Activated T-cell treated with anti-CD3 and anti-CD28 coated beads, Interleukin-2, amount 50 U/mL, for 24 hours (primary cell): ENCODE measurements at places on chromosomes 1 and 21.

DNA sequence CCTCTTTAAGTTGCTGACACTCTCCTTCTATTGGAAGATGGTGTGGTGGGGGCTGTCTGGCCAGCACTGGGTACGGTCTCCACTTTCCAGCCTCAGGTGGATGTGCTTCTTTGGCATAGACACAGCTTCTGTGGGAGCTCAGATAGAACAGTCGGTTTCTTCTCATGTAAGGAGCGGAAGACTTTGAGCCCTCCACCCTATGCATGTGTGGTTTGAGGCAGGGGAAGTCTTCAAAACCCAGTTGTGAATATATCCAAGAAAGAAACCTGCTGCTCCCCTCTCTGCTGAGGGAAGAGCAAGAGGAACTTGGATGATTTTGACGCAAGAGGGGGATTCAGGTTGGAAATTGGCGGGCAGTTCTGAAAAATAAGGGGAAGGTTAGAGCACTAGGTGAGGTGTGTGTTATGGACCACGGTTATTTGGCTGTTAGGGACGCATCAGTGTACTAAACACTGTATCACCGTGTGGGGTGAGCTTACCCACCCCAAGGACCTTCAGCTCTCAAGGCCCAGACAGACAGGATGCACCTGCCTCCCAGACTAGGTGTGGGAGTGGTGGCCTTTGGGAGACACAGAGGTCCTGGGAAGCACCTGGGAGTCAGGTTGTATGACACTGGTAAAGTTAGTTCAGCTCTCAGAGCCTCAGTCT is 36.2 kb downstream of the IL6R start:
- no peaks in the 10 kb centered on the region for H3K27me3 ChIP-seq
- H3K4me3 ChIP-seq, result no peak overlapping the region
- H3K4me1 ChIP-seq, result peaks cover 76% of the 10 kb centered on the region
- peak overlapping the region; percentile 98 for H3K27ac ChIP-seq
- no peak for DNase-seq

- H3K27ac ChIP-seq, result no peak overlapping the region
- no peaks in the 10 kb centered on the region for H3K4me1 ChIP-seq
- DNase-seq, result peak; percentile 35
- no peaks in the 10 kb centered on the region for H3K36me3 ChIP-seq
Observed at GRCh38 chr1:175373786-175374623, 181.4 kb upstream of the KIAA0040 start.

- H3K4me1 ChIP-seq, result peaks cover 42% of the 10 kb centered on the region
- DNase-seq, result no peak
- peaks cover 14% of the 10 kb centered on the region for H3K27me3 ChIP-seq
- H3K4me3 ChIP-seq, result no peak overlapping the region
- peaks cover 26% of the 10 kb centered on the region for H3K36me3 ChIP-seq
Observed at GRCh38 chr1:209825591-209826434, 2.0 kb upstream of the UTP25 start.

GRCh38 chr21:46069719-46070279 is 28.1 kb upstream of the COL6A2 start:
- H3K36me3 ChIP-seq, result no peaks in the 10 kb centered on the region
- no peak for DNase-seq
- H3K4me1 ChIP-seq, result peaks cover 11% of the 10 kb centered on the region
- H3K27me3 ChIP-seq, result peaks cover 22% of the 10 kb centered on the region

DNA sequence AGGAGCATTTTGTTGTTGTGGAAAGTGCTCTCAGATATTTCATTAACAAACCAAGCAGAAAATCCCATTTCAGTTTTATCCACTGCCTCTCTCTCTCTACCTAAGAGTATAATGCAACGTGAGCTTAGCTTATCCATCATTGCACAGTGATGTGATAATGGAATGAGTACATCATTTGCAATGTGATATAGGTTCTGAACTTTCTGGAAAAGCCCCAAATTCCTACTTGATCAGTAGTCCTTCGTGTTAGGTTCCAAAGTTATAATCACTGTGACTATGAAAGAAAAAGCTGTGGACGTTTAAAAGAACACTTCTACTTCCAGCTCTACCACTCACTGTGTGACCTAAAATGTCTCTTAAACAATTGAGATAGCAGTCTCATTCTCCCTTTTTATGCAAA is 76.4 kb upstream of the PRMT6 start:
- DNase-seq, result no peak
- H3K36me3 ChIP-seq, result no peaks in the 10 kb centered on the region
- H3K4me1 ChIP-seq, result no peaks in the 10 kb centered on the region
- no peak overlapping the region for H3K27ac ChIP-seq
- no peak overlapping the region for H3K4me3 ChIP-seq

DNA sequence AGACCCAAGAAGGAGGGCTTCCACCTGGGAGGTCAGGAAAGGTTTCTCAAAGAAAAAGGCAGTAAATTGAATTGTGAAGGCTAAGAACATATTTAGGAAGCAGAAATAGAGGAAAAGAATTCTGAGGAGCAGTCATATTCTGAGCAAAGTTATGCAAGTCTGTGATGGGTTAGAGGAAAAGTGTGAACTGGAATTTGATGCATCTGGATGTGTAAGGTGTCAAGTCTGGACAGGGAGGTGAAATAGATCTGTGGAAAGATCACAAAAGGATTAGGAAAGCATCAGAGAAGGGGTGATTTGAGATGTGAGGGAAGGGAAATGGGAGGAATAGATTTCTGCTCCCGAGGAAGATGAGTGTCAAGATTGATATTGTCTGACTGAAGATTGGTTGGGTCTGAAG is 18.1 kb upstream of the PRDM2 start:
- DNase-seq, result no peak
- H3K4me3 ChIP-seq, result no peak overlapping the region
- H3K36me3 ChIP-seq, result no peaks in the 10 kb centered on the region
- H3K4me1 ChIP-seq, result no peaks in the 10 kb centered on the region

DNA sequence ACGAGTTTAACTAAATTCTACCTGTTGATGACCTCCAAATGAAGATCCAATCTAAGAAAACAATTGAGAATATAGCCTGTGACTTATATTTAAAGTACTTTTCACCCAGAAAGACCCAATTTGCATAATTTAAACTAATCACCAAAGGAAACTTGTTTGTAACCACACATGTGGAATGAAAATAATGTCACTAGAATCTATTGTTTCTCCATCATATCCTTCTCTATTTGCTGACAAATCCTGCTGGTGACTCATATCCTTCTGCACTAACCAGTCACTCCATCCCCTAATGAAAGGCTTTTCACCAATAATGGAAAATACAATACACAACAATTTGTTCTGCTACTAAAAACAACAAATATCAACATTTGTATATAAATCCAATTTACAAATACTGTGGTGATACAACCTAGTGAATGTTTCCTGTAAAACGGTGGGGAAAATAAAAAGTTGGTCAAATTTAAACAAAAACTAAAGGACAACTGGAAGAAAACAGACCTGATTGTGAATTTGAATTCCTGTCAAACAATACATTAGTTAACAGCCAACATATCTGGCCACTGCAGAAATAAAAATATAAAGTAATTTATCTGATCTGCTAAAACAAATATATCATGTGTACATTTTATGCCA is 6.5 kb downstream of the PTP4A2 start:
- peaks cover 89% of the 10 kb centered on the region for H3K4me1 ChIP-seq
- peak overlapping the region; percentile 97 for H3K4me3 ChIP-seq
- DNase-seq, result no peak
- H3K27me3 ChIP-seq, result no peaks in the 10 kb centered on the region

GRCh38 chr1:165403835-165404482 is 41.0 kb downstream of the RXRG start:
- H3K4me3 ChIP-seq, result no peak overlapping the region
- H3K27ac ChIP-seq, result no peak overlapping the region
- H3K4me1 ChIP-seq, result peaks cover 5% of the 10 kb centered on the region
- no peaks in the 10 kb centered on the region for H3K36me3 ChIP-seq
- peaks cover 45% of the 10 kb centered on the region for H3K27me3 ChIP-seq

GRCh38 chr1:72433591-72433990 is 151.3 kb upstream of the NEGR1 start:
- no peak overlapping the region for H3K27ac ChIP-seq
- no peaks in the 10 kb centered on the region for H3K4me1 ChIP-seq
- no peak overlapping the region for H3K4me3 ChIP-seq
- H3K36me3 ChIP-seq, result no peaks in the 10 kb centered on the region
- no peak for DNase-seq

- no peak for DNase-seq
- peaks cover 23% of the 10 kb centered on the region for H3K27me3 ChIP-seq
- H3K4me1 ChIP-seq, result no peaks in the 10 kb centered on the region
- H3K36me3 ChIP-seq, result no peaks in the 10 kb centered on the region
- H3K4me3 ChIP-seq, result no peak overlapping the region
Observed at GRCh38 chr1:201344206-201345080, 33.0 kb downstream of the TNNT2 start.

- no peak for DNase-seq
- no peak overlapping the region for H3K27ac ChIP-seq
- H3K4me1 ChIP-seq, result no peaks in the 10 kb centered on the region
- H3K36me3 ChIP-seq, result no peaks in the 10 kb centered on the region
Observed at GRCh38 chr1:211903490-211904245, 73.1 kb upstream of the LPGAT1 start.

- peaks cover 69% of the 10 kb centered on the region for H3K4me1 ChIP-seq
- H3K27ac ChIP-seq, result peak overlapping the region; percentile 96
- DNase-seq, result peak; percentile 83
- peak overlapping the region; percentile 95 for H3K4me3 ChIP-seq
- no peaks in the 10 kb centered on the region for H3K27me3 ChIP-seq
Observed at GRCh38 chr1:32249831-32250525, 1.1 kb upstream of the LCK start.

DNA sequence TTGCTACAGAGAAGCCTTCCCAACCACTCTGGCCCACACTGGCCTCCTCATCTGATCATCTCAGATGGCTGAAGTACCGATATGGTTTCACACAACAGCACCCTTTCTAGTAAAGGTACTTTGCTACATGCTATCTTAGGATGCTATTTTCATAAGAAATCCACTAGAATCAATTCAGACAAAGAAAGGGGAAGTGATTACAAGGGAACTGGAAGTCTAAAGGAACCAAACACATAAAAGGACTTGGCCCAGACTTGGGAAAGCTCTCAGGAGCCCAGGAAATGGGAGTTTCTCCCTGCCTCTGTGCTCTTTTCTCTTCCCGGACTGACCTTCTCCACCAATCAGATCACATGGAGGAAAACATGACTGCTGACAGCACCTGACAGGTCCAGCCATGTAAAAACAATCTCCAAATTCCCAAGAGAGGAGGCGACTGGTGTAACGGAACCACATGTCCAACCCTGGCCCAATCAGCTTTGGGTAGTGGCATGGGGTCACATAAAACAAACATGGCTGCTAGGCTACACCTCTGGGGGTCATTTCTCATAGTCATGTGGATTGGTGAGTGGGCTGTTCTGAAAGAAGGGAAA is 12.7 kb upstream of the FOXE3 start:
- H3K36me3 ChIP-seq, result no peaks in the 10 kb centered on the region
- H3K27ac ChIP-seq, result no peak overlapping the region
- H3K4me3 ChIP-seq, result no peak overlapping the region
- DNase-seq, result no peak

- H3K4me1 ChIP-seq, result no peaks in the 10 kb centered on the region
- no peaks in the 10 kb centered on the region for H3K36me3 ChIP-seq
Observed at GRCh38 chr1:43319288-43319687, 18.3 kb upstream of the MPL start.

DNA sequence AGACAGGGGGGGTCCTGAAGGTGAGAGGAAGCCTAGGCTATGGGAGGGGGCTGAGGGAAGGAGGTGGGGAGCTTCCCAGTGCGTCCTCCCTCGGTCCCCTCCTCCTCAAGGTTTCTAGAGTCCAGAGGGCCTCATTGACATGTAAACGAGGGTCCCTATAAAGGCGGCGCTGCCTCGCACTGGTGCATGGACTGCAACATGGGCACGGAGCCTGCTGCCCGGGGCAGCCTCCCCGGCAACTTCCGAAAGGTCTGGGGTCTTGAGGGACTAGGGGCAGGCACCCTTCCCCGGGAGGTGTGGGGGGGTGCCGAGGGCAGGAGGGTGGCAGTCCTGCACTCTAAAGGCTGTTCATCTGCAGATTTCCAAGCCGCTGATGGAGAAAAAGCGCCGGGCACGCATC is at the start of gene HES3:
HES3 (plus strand) TSS at position 187 of the 400 bp plus-strand sequence; CDS start at position 374, 187 bp downstream.
- H3K27ac ChIP-seq, result no peak within 1 kb of the TSS
- no peak within 1 kb of the TSS for H3K4me3 ChIP-seq
- peaks cover 12% of the 10 kb centered on the region for H3K4me1 ChIP-seq
- peaks cover 78% of the 10 kb centered on the region for H3K27me3 ChIP-seq

DNA sequence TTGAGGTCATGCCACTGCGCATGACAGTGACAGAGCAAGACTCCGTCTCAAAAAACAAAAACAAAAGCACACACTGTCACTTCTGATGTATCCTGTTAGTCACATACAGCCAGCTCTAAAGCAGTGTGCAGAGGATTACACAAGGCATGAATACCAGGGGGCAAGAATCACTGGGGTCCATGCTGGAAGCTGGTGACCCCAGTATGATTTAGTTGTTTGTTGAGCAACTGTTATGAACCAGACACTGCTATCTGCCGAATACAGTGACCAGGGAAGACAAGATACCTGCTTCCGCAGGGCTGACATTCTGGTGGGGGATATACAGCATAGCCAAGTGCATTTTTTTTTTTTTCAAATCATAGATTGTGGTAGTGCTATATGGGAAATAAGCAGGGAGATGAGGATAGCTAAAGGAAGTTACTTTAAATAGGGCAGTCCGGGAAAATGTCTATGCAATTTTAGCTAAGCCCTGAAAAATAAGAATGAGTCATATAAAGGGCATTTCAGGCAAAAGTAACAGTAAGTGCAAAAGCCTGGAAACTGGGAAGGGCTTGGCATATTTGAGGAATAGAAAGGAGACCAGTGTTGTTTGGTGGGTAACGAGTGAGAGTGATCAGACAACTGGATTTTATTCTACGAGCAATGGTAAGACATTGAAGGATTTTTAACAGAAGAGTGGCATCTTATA is 69.7 kb downstream of the ADSS2 start:
- H3K27ac ChIP-seq, result no peak overlapping the region
- no peak overlapping the region for H3K4me3 ChIP-seq
- H3K4me1 ChIP-seq, result no peaks in the 10 kb centered on the region
- DNase-seq, result no peak

- H3K4me3 ChIP-seq, result no peak overlapping the region
- no peak for DNase-seq
- peaks cover 2% of the 10 kb centered on the region for H3K27me3 ChIP-seq
- H3K27ac ChIP-seq, result no peak overlapping the region
Observed at GRCh38 chr1:162720996-162721395, 69.5 kb upstream of the HSD17B7 start.

DNA sequence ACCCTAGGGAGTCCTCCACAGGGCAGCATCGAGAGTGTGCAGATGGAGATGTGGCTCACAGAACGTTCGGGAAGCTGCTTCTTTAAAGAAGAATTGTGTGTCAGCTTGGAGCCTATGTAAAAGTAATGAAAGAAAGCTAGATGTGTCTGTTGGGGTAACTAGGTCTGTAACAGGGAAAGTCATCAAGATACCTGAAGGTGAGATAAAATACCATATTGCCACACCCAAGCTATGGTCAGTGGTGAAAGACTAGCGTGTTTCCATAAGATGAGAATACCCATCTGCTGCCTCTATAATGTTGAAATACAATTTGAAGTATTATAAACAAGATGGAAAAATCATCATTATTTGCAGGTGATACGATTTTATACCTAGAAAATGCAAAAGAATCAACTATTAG is 17.5 kb downstream of the RCAN1 start:
- peaks cover 6% of the 10 kb centered on the region for H3K4me1 ChIP-seq
- DNase-seq, result no peak
- no peaks in the 10 kb centered on the region for H3K27me3 ChIP-seq
- H3K36me3 ChIP-seq, result no peaks in the 10 kb centered on the region
- H3K4me3 ChIP-seq, result no peak overlapping the region
- no peak overlapping the region for H3K27ac ChIP-seq

GRCh38 chr1:203437696-203438315 is 37.8 kb upstream of the PRELP start:
- DNase-seq, result no peak
- no peaks in the 10 kb centered on the region for H3K36me3 ChIP-seq
- H3K4me3 ChIP-seq, result no peak overlapping the region
- H3K4me1 ChIP-seq, result no peaks in the 10 kb centered on the region

GRCh38 chr1:202805886-202806844 is 2.1 kb downstream of the KDM5B start:
- H3K4me3 ChIP-seq, result peak overlapping the region; percentile 87
- peaks cover 8% of the 10 kb centered on the region for H3K36me3 ChIP-seq
- peak overlapping the region; percentile 96 for H3K27ac ChIP-seq
- no peak for DNase-seq
